Activated naive CD4-positive, alpha-beta T cell treated with anti-CD3 and anti-CD28 coated beads, Interleukin-2, amount 50 U/mL, for 72 hours (primary cell): ENCODE measurements at places on chromosomes 1 and 21. TPM values are rescaled to one million over a fixed set of nuclear protein-coding genes. Genes with fewer than 3 reads are reported as not detected.

GRCh38 chr1:191065346-191065745 lies 587.7 kb upstream of the BRINP3 start:
- no peak for DNase-seq

GRCh38 chr1:181090641-181091126 lies 2.2 kb downstream of the IER5 start:
- DNase-seq: no peak

DNA sequence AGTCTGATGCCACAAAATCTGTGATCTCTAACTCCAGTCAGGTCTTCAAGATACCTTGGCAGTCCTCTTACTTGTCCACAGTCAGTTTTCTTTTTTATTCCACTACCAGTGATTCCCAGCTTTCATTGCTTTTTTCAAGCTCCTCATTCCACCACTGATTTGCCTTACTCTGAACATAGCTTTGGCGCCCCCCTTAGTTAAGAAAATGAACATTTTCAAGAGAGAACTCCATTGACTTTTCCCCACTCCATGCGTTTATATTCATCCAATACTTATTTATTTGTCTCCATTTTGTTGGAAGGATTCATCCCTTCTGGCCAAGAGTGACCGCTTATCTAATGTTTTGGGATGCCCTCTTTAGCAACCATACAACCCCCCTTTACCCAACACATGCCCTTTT lies 33.9 kb upstream of the IPO9 start:
- DNase-seq: no peak

PTGFR gene
- total RNA-seq: not detected

C1QTNF12 gene
- 17.7 TPM for total RNA-seq
